RPMI8226 (cell line): ENCODE measurements at places on chromosomes 3 and 15.

GRCh38 chr15:85063088-85063487, 81.4 kb downstream of the PDE8A start:
- no peak for DNase-seq

- DNase-seq: peak; percentile 71
Observed at GRCh38 chr15:62121273-62122015, 43.6 kb downstream of the C2CD4B start.

DNA sequence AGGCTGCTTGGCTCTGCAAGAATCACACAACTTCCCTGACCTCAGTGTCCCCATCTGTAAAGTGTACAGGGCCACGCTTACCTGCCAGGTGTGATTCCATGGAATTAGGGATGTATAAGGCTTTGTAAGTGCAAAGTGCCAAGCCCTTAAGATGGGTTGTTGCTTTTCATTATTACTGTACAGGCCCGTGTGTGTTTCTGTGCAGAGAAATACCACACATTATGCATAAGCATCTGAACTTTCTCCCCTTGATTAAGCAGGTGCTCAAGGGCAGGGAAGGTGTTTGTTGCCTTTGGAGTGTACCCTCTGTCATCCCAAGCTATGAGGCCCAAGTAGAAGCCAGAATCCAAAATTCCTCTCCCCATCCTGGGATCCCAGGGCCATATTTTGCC, 13.6 kb upstream of the HRH1 start:
- no peak for DNase-seq

DNA sequence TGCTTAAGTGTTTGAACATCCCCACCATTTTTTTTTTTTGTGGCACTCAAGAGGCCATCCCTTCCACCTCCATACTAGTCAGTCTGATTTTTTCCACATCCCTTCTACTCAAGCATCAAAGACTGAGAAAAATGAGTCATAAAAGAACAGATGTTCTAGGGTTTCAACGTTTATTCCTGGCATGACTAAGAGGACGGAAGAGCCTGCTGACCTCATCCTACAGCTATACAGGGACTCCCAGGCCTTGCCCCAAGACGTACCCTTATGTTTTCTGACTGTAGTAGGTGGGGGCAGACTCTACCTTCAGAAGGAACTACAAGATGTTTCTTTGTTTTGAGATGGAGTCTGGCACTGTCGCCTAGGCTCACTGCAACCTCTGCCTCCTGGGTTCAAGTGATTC, 3.3 kb upstream of the ITPKA start:
- DNase-seq: no peak

DNA sequence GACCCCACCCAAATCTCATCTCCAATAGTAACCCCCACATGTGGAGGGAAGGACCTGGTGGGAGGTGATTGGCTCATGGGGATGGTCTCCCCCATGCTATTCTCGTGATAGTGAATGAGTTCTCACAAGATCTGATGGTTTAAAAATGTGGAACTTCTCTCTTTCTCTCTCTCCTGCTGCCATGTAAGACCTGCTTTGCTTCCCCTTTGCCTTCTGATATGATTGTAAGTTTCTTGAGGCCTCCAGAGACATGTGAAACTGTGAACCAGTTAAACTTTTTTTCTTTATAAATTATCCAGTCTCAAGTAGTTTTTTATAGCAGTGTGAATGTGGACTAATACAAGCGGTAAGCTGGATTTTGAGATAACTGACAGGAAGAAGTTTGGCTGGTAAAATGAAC, 60.3 kb upstream of the MBNL1 start:
- DNase-seq: no peak

GRCh38 chr15:82792068-82792467, 13.8 kb downstream of the FSD2 start:
- no peak for DNase-seq

DNA sequence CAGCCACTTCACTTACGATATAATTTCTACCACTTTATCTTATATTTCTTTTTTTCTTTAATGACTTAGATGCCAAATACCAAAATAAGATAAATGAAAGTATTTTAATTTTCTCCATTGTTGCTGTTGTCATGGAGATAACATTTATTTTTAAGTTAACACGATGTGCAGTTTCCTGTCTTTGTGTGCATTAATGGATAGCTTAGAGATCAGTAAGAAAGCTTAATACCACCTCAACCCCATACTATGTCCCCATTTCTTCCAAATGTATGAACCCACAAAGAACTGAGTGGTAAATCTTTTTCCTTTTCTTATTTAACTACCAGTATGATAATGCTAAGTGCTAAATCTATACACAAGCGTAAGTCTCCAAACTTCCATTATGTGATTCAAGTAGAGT, 17.1 kb downstream of the PCNP start:
- DNase-seq: no peak

GRCh38 chr3:13046569-13047274, 26.5 kb downstream of the IQSEC1 start:
- DNase-seq: no peak

GRCh38 chr3:196287090-196287439, 461 bp downstream of the PCYT1A start:
- peak; percentile 40 for DNase-seq

GRCh38 chr15:72229076-72229946, 1.7 kb downstream of the PKM start:
- DNase-seq: peak; percentile 54

DNA sequence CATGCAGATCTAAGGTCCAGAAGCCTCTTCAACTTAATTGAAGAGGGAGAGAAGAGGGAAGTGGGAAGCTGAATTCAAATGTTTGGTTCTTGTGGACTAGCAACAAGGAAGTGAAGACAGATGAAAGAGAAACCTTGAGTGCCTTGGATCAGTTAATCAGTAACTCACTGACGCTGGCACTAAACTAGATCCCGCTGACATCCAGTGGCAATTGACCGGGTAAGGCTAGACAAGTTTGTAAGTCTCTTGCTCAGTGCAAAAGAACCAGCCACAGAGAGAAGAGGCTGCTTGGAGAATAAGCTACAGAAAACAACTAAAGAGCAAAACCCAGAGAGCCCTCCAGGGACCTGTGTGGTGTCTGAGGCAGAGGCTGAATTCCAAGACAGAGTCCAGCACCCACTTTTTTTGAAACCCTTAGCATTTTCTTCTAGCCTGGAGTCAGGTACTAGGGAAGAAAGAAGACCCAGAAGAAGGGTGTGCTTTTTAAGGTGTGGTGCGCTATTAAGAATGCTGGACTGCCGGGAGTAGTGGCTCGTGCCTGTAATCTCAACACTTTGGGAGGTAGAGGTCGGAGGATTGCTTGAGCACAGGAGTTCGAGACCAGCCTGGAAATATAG, 6.9 kb downstream of the PLCH1 start:
- peak; percentile 32 for DNase-seq

DNA sequence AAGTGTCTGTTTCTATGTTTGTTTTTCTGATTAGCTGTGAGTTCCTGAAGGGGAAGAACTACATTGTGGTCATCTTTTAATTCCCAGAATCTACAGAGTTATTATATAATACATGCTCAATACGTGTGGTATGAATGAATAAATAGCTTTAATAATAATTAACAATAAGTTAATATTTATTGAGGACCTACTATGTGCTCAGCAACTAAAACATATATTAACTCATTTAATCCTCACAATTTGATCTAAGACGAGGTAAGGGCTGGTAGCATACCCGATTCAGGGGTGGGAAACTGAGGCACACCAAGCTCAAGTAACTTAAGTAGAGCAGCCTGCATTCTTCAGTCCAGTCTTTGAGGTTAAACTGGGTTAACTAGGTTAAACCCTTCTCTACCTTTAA, 553.8 kb downstream of the FOXP1 start:
- no peak for DNase-seq

GRCh38 chr3:30563956-30564355, 42.4 kb upstream of the TGFBR2 start:
- DNase-seq: no peak

DNA sequence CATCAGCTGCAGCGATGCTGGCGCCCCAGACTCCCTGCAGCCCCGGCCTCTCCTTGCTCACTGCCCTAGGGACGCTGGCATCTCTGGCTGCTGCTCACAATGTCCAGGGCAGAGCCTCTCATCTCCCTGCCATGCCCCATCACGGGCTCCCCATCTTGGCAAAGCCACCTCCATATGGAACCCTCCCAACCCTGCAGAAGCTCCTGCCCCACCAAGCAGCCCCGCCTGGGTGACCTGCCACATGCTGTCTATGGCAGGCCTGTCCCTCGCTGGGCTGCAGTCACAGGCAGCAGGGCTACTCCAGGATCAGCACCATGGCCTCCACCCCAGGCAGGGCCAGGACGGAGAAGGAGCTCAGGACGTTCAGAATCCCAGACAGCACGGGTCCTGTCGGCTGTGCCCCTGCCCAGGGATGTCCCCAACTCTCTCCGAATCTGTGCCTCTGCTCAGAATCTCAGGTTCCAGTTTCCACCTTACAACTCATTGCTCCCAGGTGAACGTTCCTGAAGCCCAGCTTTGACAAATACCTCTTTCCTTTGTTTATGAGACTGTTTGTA, 58.4 kb downstream of the PLXNA1 start:
- DNase-seq: no peak

GRCh38 chr3:120688121-120688520, 6.1 kb upstream of the HGD start:
- DNase-seq: no peak

- DNase-seq: no peak
Observed at GRCh38 chr3:117651246-117651645, 941.7 kb downstream of the TUSC7 start.

- DNase-seq: no peak
Observed at GRCh38 chr3:127350172-127351050, 62.6 kb upstream of the PRR20G start.

DNA sequence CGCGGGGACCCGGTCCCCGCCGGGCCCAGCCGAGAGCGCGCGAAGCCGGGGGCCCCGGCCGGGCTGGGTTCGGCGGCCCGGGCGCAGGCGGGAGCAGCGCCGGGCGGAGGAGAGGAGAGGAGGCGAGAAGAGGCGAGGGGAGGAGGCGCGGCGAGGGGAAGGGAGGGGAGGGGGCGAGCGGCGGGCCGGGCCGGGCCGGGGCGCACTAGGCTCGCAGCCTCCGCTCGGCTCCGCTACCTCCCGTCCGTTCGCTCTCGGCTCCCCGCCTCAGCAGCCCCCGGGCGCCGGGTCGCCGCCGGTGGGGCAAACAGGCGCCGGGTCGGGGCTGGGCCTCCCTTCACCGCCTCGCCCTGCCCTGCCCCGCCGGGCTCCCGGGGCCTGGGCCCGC, 351 bp downstream of the INSYN1 start:
- no peak for DNase-seq

- no peak for DNase-seq
Observed at GRCh38 chr15:65006876-65007275, 17.2 kb upstream of the SPG21 start.

DNA sequence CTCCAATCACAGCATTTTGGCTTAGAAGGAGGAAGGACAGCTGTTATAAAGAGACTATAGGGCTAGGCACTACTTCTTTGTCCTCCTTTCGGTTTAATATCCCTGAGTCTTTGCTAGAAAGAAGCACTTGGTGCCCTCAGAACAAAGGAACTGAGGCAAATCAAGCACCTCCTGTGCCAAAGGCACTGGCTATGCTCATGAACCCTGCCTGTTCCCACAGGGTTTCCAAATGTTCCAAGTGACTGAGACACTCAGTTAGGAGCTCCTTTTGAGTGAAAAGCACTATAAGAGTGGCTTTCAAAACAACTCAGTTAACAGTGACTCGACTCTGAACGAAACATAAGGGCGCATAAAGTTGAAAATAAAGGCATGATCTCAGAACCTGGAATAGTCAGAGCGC, 25.0 kb downstream of the TBC1D2B start:
- DNase-seq: no peak

DNA sequence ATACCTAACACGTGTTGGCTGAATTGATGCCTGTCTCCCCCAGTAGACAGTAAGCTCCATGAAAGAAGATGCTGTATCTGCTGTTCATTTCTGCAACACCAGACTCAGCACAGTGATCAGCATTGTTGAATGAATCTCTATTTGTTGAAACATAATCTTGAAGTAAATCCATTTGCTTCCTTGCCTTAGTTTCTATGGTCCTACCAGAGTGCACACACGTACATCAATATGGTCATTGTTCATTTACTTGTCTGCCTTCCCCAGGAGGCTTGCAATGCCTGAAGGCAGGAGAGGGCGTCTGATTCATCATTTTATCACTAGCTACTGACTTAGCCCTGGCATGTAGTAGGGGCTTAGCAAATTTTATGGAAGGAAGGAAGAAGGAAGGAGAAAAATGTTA, 19.2 kb downstream of the RBP2 start:
- DNase-seq: no peak

GRCh38 chr3:127180859-127181258, 12.1 kb upstream of the PRR23E start:
- no peak for DNase-seq

DNA sequence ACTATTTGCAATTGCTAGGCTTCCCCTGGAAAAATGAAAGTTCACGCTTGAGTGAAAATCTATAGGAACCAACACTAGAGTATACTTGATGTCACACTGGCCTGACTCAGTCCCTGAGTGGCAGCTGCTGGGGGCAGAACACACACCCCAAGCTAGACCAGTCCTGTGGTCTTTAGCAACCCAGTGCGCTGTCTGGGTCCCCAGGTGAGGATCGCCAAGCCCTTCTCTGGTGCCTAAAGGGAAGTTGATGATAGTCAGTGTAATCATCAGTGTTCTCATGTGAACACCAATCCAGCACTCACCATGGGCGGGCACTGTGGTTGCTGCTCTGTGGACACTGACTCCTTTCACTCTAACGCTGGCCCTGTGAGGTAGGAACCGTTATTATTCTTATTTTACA, 11.2 kb downstream of the ALDH1A3 start:
- no peak for DNase-seq
